NCI-H1105 (cell line): ENCODE measurements at places on chromosomes 6 and 20.

DNA sequence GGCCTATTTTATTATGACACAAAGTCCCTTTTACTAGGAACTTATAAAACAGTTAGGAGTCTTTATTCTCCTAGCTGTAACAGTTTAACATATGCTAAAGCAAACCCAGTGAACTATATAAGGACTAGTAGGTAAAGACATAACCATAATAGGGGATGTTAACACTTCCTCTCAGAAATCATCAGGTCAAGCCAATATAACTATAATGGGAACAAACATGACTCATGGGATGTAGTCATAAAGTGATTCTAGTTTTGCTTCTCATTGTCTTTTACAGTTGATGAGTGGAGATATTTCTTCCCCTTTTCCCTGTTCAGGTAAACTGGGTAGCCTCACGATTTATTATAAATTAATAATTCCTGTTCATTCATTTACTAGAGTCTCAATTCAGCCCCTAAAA lies 9.7 kb downstream of the PTCHD4 start:
- DNase-seq: no peak

DNA sequence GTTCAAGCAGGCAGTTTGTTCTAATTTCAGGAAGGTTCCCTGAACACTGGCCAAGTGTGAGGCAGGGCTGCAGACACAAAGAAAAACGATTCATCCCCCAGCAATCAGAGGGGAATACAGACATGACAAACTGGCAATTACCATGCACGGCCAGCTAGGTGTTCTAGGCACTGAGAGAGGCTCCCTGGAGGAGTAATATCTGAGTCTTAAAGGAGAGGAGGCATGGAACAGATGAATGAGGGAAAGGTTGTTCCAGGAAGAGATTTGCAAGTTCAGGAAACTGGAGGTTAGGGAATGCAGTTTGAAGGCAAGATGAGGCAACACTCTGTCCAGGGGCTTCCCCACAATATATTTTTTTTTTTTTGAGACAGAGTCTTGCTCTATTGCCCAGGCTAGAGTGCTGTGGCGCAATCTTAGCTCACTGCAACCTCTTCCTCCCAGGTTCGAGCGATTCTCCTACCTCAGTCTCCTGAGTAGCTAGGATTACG lies 11.1 kb downstream of the RRAGD start:
- no peak for DNase-seq

DNA sequence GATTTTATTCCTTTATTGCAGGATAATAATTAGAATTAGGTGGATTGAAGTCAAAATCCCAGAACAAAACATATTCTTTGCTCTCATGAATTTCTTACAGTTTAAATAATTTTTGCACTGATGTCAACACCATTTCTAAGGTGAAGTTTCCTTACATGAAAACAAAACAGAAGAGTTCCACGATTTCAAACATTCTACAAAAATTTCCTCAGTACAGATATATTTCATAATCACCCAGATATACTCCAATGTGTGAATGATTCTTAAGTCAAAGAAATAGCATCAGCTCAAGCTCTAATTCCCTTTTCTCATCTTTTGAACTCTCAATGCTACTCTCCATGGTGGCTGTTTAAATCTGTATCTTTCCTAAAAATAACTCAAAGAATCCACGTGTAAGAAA lies 39.5 kb upstream of the THBS2 start:
- no peak for DNase-seq

DNA sequence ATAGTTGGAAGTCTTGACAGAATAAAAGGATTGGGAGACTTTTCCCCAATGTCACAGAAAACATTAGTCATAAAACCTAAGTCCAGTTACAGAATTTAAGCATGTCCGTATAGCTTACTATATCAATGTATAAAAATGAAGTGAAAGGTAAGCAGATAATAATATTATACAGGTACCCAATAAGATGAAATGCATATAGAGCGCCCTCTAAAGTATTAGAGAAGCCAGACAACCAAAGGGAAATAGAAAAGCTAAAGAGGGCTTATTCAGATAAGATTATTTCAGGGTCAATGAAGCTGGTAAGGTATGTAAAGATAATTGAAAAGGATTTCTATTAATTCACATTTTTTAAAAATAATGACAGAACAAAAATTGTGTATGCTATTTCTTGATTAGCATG lies 947.7 kb upstream of the MAP3K7 start:
- no peak for DNase-seq

- DNase-seq: peak; percentile 11
Observed at GRCh38 chr6:72080260-72080941, 194.1 kb downstream of the RIMS1 start.

GRCh38 chr6:9710574-9710973 lies 704.3 kb downstream of the TFAP2A start:
- DNase-seq: no peak
